ENCODE measurements at places on chromosomes 5 and 9.

- DNase-seq, result no peak
Observed at GRCh38 chr5:80125022-80125961, 90.1 kb downstream of the THBS4 start.

DNA sequence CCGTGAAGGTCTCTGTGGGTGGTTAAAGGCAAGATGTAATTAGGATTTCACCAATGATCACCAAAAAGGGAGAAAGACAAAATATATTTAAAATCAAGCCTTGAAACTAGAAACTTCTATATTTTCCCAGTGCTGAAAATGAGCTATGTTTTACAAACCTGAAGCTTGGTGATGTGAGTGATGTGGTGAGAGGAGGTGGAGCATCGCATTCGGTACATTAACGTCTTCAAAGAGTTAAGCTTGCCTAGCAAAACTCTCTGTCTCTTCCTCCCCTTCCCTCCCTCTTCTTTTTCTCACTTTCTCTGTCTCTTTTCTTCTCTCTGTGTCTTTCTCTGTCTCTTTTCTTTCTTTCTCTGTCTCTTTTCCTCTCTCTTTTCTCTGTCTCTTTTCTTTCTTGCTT, 347.3 kb upstream of the IRX2 start:
- DNase-seq, result no peak

- no peak for DNase-seq
Observed at GRCh38 chr9:4820168-4820567, 27.4 kb downstream of the RCL1 start.

DNA sequence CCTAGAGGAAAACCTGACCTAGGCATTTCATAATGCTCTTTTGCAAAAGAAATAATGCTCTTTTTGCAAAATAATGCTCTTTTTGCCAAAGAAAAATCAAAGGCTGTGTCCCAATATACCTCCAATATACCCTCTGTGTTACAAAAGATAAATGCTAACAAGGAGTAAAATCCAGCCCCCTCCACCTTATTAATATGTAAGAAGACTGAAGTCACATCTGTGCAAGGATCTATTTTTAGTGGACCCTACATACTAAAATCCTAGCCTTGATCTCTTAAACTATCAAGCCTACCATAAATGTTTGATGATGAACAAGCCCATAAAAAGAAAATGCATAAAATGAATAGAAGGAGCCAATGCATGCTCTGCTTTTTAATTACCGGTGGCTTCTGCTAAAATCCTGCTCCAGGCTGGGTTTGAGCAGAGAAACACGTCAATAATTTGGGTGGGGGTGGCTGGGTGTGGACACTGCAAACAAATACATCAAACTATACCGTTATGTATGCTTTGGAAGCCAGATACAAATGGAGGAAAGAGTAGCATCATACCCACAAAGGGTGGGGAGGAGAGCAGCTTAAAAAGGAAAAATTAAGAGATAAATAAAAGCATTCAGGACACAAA, 131.6 kb downstream of the SEMA6A start:
- DNase-seq, result no peak

DNA sequence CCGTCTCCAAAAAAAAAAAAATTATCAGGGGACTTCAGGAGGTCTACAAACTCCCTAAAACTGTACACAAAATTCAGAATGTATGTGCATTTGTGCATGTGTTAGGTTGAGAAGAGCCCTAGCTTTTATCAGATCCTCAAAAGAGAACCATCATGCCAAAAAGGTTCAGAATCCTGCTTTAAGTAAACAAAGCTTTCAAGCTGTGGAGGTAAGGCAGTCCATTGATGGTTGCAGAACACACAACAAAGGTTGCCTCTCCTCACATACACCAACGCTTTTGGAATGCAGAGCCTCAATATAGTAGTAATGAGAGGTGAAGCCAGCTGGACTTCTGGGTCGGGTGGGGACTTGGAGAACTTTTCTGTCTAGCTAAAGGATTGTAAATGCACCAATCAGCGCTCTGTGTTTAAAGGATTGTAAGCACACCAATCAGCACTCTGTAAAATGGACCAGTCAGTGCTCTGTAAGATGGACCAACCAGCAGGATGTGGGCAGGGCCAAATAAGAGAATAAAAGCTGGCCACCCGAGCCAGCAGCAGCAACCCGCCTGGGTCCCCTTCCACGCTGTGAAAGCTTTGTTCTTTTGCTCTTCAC, 57.9 kb upstream of the RNF38 start:
- DNase-seq, result no peak

- no peak for DNase-seq
Observed at GRCh38 chr9:114299286-114300152, 23.4 kb upstream of the ORM1 start.

All from stimulated activated CD4-positive, alpha-beta T cell treated with anti-CD3 and anti-CD28 coated beads, Interleukin-1b, Interleukin-23, amount 100 ng/mL, for 48 hours (primary cell).